ENCODE measurements at places on chromosomes 3 and 15.

GRCh38 chr3:5213574-5213966 lies 26.1 kb downstream of the EDEM1 start:
- no peak overlapping the region for H3K4me3 ChIP-seq
- no peak overlapping the region for H3K27ac ChIP-seq
- H3K4me1 ChIP-seq, result peaks cover 6% of the 10 kb centered on the region
- H3K36me3 ChIP-seq, result peaks cover 7% of the 10 kb centered on the region
- peak; percentile 43 for DNase-seq
- H3K27me3 ChIP-seq, result no peaks in the 10 kb centered on the region

GRCh38 chr3:87161013-87161412 lies 66.1 kb upstream of the CHMP2B start:
- H3K4me1 ChIP-seq, result no peaks in the 10 kb centered on the region
- H3K4me3 ChIP-seq, result no peak overlapping the region
- H3K27me3 ChIP-seq, result no peaks in the 10 kb centered on the region
- no peak overlapping the region for H3K27ac ChIP-seq
- no peaks in the 10 kb centered on the region for H3K36me3 ChIP-seq

DNA sequence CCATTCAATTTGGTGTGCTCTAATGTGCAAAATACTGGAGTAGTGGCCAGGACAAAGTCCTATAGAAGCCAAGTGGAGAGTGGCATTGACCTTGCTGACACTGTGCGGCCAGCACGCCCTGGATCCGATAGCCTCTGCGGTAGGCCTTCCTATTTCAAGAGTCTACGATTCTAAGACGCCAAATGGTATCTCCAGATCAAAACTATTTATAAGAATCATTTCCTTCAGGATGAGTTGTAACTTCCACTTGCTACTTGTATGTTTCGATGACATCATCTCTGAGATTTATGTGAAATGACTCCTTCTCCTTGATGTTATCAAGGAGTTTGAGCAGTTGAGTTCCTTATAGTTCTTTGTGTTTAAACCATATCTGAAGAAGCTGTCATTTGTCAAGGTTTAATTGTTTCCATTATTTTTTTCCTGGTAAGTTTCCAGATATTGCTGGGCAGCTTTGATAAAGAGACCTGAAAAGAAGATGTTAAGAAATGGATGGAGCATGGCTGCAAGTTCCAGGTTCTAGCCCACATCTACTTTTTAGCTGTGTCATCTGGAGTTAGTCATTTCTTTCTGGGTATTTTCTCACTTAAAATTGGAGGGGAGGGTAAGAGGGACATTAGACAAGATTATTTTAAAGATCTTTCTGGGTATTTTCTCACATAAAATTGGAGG lies 71.8 kb downstream of the TMEM44 start:
- no peaks in the 10 kb centered on the region for H3K36me3 ChIP-seq
- no peaks in the 10 kb centered on the region for H3K4me1 ChIP-seq
- no peak overlapping the region for H3K27ac ChIP-seq
- H3K4me3 ChIP-seq, result no peak overlapping the region
- no peaks in the 10 kb centered on the region for H3K27me3 ChIP-seq

- peaks cover 7% of the 10 kb centered on the region for H3K4me1 ChIP-seq
- H3K27ac ChIP-seq, result no peak overlapping the region
- H3K27me3 ChIP-seq, result no peaks in the 10 kb centered on the region
- no peak overlapping the region for H3K4me3 ChIP-seq
- no peaks in the 10 kb centered on the region for H3K36me3 ChIP-seq
- no peak for DNase-seq
Measured at GRCh38 chr3:194270627-194271459, 80.3 kb downstream of the CPN2 start.

DNA sequence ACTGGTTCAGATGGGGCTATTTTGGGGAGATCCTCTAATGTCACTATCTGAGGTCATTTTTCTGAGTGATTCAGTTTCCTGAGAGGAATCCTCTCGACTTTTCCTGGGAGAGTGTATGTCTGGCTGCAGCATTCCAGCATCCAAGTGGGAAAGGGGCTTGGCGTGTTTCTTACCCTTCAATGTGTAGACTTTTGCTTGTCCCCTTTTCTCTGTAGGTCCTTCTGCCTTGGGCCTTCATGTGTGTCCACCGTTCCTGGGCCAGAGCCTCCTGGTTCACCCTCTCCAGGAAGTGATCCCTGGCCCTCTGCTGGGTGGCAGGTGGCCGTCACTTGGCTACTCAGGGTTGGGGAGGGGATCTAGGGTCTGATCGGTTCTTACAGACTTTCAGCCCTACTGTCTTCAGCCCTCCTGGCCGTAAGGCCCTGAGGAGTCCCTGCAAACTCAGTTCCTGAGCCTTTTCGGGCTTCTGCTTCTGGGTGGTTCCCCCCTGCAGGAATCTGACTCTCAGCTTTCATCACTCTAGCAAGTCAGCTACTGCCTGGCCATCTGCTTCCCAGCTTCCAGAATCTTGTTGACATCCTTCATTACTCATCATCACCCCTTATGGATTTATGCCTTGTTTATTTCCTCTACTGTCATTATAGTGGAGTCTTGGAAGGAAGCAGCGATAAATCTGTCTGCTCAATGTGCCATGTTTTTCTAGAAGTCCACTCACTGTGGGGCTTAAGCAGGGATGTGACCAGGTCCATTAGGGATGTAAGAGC lies 36.5 kb downstream of the GOLGA6L10 start:
- H3K36me3 ChIP-seq, result no peaks in the 10 kb centered on the region
- H3K4me1 ChIP-seq, result no peaks in the 10 kb centered on the region
- no peak overlapping the region for H3K4me3 ChIP-seq
- no peaks in the 10 kb centered on the region for H3K27me3 ChIP-seq
